ENCODE measurements at places on chromosomes 7 and 10. TPM values are rescaled to one million over a fixed set of nuclear protein-coding genes. Genes with fewer than 3 reads are reported as not detected.

Gene WDR86
- polyA plus RNA-seq, result 6.6 TPM

Gene SDK1
- 3.4 TPM for polyA plus RNA-seq

Gene C7orf57
- polyA plus RNA-seq, result 0.06 TPM

Gene PHYH
- polyA plus RNA-seq, result 41.3 TPM

Gene CCDC71L
- 3.6 TPM for polyA plus RNA-seq

Gene AMZ1
- polyA plus RNA-seq, result 0.29 TPM

Gene HOXA1
- 0.77 TPM for polyA plus RNA-seq

Gene FAM13C
- 27.4 TPM for polyA plus RNA-seq

Gene INA
- 0.15 TPM for polyA plus RNA-seq

Gene PLAU
- 29.4 TPM for polyA plus RNA-seq

Gene KLF6
- 78.7 TPM for polyA plus RNA-seq

Gene LOXL4
- 9.5 TPM for polyA plus RNA-seq

Gene CFAP46
- polyA plus RNA-seq, result 0.24 TPM

Gene HOXA2
- polyA plus RNA-seq, result 3.1 TPM

Gene GRID2IP
- polyA plus RNA-seq, result 0.10 TPM

Gene TMEM26
- 8.0 TPM for polyA plus RNA-seq

Gene WAC
- 87.0 TPM for polyA plus RNA-seq

Gene PAX2
- not detected for polyA plus RNA-seq

Gene GPRIN2
- polyA plus RNA-seq, result 0.24 TPM

Gene HOXA7
- polyA plus RNA-seq, result 19.1 TPM

Gene MET
- 13.5 TPM for polyA plus RNA-seq

Gene GNAT3
- 0.11 TPM for polyA plus RNA-seq

Gene SMC3
- 40.4 TPM for polyA plus RNA-seq

Gene CDHR3
- polyA plus RNA-seq, result 22.2 TPM

Gene PNLIP
- not detected for polyA plus RNA-seq

Gene AKR1C4
- not detected for polyA plus RNA-seq

Measured in forelimb muscle (tissue), 1 donor.